ENCODE measurements at places on chromosomes 2 and 18.

DNA sequence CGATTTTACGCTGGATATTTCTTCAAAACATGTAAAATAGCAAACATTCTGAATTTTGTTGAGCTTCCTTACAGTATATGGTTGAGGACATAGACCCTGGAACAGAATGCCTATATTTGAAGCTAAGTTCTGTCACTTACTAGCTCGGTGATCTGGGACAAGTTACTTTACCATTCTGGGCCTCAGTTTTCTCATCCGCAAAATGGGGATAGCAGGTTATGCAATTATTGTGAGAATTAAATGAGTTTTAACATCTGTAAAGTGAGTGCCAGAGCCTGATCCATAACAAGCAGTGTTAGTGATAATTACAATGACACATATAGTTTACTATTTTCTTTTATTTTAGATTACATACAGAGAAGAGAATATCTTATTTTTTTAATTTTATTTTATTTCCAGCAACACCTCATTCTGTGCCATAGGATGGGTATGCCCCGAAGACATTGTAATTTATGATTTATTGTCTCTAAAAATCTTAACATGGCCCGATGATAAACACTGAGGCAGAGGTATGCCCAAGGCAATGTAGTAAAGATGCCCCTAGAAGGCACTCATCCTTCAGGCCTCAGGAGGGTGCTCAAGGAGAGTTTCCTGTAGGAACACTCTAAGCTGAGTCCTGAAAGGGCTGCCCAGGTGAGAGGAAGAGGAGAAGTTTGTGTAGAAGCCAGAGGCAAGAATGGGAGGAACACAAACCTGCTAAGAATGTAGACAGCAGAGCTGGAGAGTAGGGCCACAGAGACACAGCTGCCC lies 250.9 kb downstream of the BCL11A start:
- no peak for DNase-seq

GRCh38 chr18:6575908-6576307 lies 153.6 kb upstream of the ARHGAP28 start:
- DNase-seq = no peak

DNA sequence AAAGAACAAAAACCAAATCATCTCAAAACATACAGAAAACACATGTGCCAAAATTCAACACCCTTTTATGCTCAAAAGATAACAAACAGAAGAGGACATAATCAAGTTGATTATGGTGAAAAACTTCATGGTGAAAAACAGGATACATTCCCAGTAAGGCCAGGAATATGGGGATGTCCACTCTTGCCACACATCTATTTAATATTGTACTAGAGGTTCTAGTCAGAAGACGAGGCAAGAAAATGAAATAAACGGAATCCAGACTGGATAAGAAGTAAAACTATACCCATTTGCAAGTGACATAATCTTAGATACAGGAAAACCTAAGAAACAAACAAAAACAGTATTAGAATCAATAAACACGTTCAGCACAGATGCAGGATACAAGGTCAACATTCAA lies 40.8 kb downstream of the MAP3K2 start:
- no peak for DNase-seq

DNA sequence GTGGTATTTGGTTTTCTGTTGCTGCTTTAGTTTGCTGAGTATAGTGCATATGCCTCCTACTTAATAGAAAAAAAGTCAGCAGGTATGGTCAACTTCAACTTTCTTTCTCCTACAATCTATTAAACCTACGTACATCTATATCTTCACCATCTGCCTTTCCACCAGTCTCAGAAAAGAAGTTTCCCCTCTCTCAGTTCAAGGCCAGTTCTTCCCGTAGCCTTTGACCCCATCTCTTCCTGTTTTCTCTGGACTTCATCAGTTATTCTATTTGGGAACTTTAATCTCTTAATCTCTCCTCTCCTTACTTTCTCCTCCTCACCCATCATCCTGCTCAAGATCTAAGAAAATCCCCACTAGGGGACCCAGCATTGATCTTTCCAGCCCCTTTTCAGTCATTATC lies 5.7 kb downstream of the PTRHD1 start:
- no peak for DNase-seq

- no peak for DNase-seq
Measured at GRCh38 chr2:228446734-228447133, 265.2 kb upstream of the SPHKAP start.

GRCh38 chr2:176280867-176281658 lies 11.8 kb downstream of the MTX2 start:
- no peak for DNase-seq

- DNase-seq = no peak
Measured at GRCh38 chr2:207812726-207813080, 43.0 kb upstream of the FZD5 start.

DNA sequence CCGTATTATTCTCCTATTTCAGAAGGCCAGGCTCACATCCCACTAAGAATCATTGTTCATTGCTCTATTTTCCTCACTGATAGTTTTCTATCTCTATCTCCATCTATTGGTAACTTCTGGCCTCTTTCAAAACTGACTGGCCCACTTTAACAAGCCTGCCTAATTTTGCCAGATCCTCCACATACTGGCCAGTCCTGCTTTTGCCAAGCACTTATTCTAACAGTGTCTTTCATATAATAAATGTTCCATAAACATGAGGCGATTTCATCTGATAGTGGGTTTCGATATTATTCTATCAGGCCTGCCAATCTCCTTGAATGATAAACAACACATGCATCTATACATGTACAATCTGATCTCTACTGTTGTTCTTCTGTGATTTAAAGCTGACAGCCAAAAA lies 125.9 kb upstream of the KCNH7 start:
- DNase-seq = no peak

Measured in activated T-cell treated with anti-CD3 and anti-CD28 coated beads, Interleukin-2, amount 50 U/mL, for 72 hours (primary cell).